ENCODE measurements at places on chromosomes 2 and 18.

DNA sequence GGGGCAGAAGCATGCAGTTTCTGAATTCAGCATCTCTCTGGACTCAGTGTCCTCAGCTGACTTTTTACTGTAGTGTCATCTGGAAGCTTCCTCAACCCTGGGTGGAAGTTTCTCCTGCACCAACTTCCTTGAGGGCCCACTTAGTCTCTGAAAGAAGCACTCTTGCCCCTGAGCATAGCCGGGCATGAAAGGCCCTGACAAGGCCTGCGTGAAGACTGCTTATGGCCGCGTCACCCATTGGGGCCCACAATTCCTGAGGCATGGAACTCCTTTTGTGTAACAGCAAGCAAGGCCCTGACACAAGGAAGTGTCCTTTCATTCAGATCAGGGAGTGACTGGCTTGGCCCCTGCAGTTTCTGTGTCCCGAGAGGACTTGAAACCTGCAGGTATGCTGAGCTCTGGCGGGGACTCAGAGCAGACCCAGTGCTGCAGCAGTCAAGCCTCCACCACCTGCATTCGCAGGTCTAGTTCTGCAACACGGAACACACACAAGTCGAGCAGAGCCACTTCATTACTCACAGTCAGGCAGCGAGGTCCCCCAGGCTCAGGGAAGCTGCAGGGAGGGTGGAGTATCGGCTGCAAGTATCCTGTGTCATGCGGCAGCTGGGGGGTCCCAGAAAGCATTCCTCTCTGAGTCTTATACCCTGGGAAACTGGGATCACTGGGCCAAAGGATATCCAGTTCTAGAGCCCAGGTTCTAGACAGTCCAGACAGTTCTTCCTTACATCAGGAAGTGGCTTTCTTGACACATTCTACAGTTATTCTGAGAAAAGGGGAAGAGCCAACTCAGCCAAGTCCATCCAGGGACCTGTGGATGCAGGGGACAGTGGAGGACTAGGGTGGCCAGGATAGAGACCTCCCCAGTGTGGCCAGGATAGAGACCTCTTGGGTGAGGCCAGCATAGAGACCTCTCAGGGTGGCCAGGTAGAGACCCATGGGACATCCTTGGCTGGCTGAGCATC is 35.6 kb upstream of the PRLH start:
- DNase-seq = no peak

DNA sequence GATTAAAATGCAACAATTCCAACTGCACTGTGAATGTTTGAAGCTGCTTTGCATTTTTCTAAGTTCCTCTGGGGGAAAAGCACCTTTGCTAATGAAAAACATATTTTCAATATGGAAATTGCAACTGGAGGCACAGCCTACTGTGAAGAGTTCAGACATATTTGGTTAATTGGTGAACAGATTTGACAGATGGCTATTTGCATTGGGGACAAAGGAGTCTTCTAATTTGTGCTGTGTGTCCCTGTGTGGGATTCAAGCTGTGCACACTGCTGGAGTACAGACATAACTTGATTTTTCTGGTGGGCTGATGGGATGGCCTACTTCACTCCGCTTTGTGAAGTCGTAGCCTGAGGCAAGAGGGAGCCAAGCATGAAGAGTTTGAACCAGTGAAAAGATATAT is 40.7 kb upstream of the ARHGAP25 start:
- no peak for DNase-seq

DNA sequence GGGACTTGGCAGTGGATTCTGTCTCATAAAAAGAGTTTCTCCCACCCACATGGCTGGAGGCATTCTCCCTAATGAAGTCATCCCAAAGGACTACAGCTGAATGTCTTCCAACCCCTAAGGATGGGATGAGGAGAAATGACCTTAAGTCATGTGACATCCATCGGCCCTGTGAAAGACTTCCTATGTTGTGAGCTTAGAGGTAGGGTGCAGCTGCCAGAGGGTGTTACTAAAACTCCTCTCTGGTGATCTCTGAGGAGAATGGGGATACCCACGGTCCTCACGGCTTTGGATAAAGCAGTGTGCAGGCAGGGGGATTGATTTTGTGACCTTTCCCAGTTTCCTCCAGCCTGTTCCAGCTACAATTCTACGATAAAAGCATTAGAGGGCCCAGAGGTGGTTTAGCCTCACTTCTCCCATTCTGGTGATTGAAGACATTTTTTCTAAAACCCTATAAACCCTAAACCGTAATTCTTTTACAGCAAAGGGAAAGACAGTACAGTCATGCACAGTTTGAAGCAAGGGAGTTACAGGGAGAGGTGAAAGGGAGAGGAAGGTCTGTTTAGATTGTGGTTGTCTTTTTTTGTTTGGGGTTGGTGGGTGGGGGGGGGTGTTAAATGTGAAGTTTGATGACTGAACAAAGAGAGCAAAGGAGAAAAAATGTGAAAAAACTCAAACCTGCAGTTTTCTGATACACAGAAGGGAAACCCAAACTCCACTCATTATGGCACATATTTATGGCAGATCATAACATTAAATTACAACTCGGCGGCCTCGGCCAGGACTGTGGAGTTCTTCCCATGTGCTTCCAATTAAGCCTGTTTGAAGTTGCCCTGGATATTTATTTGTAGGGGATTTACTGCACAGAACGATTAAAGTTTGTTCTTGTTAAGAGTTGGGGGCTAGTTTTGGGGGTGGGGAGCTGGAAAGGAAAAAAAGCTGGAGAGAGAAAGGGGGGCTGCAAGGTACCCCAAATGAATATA is 26.6 kb upstream of the SLC14A2 start:
- no peak for DNase-seq

DNA sequence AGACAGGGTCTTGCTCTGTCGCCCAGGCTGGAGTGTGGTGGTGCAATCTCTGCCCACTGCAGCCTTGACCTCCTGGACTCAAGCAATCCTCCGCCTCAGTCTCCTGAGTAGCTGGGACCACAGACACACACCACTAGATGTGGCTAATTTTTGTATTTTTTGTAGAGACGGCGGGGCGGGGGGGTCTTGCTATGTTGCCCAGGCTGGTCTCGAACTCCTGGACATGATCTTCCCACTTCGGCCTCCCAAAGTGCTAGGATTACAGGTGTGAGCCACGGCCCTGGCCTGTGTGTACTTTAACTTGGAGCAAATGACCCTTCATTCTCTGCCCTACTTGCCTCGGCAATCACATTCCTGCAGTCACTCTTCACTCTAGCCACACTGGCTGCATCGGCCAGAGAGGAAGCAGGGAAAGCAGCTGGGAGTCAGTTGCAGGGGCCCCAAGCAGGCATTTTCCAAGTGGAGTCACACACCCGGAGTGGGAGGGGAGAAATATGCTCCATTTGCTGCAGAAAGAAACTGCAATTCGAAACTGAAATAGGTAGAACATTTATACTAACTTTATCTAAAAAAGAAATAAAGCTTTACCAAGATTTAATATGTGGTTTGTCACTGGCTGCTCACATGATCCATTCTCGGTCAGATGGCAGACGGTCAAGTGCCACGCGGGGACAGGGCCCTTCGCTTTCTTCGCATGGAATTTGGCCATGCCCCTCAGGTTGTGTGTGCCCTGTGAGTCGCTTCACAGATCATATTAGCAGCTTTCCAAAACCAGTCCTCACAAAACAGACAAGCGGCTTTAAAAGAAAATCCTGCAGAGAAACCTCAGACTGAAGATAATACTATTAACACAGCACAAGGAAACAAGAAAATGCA is 37.1 kb downstream of the FAM161A start:
- DNase-seq = no peak

- no peak for DNase-seq
Observed at GRCh38 chr2:140593132-140593531, 1537.7 kb downstream of the LRP1B start.

DNA sequence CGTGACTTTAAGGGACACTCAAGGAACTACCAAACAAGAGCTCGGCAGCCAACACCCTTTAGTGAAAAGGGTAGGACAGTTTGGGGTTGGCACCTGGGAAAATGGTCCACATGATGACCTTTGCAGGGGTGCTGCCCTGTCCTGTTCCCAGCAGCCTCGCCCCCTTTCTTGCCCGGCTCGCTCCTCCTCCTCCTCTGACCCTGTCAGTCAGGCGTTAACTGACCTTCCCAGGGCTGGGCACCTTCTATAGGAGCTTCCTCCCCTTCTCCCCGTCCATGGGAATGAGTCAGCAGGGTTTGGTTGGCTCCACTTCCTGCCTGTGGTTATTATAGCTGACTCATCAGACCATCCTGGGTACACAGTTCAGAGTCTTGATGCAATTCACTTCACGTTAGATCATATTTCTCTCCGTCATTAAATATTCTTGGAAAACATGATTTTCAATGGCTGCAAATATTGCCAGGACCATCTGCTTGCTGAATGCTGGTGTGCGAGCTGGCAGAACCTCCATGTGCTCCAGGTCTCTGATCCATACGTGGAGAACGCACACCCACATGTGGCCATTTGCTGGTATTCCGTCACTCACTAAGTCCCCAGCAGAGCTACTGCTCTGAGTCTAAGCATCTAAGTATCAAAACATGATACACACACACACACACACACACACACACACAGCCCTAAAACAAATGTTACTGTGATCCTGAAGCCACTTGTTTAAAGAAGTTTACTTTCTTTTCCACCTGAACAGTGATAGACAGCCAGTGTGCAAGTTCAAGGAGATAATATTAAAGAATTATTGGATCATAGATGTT is 185.0 kb downstream of the ANAPC1 start:
- peak; percentile 14 for DNase-seq

GRCh38 chr2:169765523-169765922 is 31.9 kb downstream of the KLHL23 start:
- no peak for DNase-seq

DNA sequence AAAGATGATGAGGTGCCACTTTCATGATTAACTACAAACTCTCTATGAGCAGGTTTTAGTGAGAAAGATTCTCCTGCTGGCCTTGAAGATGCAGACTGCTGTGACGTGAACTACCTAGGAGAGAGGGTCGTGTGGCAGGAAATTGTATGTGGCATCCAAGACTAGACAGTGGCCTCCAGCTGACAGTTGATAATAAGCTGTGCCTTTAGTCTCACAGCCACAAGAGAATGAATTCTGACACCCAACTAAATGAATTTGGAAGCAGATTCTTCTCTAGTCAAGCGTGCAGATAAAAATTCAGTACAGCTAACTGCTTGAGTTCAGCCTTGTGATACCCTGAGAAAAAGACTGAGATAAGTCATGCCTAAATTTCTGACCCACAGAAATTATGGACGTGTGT is 169.0 kb upstream of the COL3A1 start:
- no peak for DNase-seq

GRCh38 chr18:73235491-73235890 is 367.7 kb upstream of the NETO1 start:
- DNase-seq = no peak

GRCh38 chr2:65957886-65958285 is 477.0 kb upstream of the MEIS1 start:
- no peak for DNase-seq

DNA sequence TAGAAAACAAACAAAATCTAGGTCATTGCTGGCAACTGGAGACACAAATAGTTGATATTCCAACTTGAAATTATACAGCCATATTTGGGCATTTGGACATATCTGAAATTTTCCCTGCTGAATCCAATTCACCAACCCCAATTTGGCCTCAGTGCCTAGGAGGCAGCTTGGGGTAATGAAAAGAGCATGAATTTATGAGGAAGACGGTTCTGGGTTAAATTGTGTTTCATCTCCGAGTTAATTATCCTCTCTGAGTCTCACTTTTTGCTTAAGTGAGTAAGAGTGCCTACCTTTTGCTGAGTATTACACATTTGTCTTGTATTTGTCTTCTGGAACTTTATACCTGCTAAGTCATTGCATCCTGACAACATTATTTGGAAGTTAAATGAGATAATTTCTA is 1906.8 kb upstream of the PIK3C3 start:
- no peak for DNase-seq

GRCh38 chr2:101533561-101534148 is 58.7 kb upstream of the RFX8 start:
- no peak for DNase-seq

GRCh38 chr2:215764441-215765048 is 248.8 kb downstream of the MREG start:
- no peak for DNase-seq

DNA sequence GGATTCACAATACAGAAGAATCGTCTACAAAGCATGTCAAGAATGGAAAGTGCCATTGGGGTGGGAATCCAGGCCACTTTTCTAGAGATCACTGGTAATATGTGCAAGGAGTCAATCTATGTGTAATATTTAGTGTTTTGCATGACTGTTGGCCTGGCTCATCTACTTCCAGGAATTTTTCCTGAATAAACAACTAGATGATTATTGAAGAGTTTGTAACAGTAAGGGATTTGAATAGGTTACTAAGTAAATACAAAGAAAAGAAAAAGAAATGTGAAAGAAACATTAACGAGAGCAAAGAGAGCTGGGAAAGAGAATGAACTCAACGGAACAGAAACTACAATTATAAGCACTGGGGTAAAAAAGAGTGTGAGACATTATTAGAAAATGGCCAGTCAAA is 406.0 kb downstream of the TGIF1 start:
- DNase-seq = no peak

DNA sequence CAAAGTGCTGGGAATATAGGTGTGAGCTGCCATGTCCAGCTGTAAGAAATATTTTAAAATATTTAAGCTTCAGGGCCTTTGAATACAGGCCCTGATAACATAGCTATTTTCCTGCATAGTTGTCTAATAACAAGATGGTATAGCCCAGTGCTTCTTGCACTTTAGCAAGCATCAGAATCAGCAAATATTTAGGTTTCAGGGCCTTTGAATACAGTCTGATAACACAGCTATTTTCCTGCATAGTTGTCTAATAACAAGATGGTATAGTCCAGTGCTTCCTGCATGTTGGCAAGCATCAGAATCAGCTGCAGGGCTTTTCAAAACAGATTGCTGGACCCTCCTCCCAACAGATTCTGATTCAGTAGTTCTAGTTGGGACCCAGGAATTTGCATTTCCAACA is 5.6 kb downstream of the GEMIN6 start:
- DNase-seq = no peak

- no peak for DNase-seq
Observed at GRCh38 chr18:79631096-79631507, 48.5 kb upstream of the CTDP1 start.

- DNase-seq = no peak
Observed at GRCh38 chr18:23133860-23134779, 1.2 kb upstream of the CABLES1 start.

- no peak for DNase-seq
Observed at GRCh38 chr2:189440644-189440946, 679 bp upstream of the WDR75 start.

DNA sequence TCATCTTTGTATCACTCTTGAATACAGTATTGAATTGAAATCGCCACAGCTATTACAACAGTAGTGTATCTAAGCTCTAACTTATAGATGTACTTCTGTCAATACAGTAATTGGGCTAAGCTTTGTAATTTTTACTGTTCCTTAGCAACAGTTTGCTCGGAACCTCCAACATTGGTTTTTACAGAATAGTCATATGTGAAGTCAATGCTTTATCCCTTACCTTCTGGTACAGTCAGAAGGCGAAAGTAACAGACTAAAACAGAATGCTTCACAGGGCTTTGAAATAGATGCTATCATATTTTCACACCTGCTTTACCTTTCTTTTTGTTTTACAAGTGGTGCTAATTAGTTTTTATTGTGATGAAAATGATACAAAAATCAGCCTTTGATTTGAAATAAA is 46.9 kb upstream of the CYP20A1 start:
- DNase-seq = no peak
